A549 treated with DMSO at 1 μM for 4 hours (cell line): ENCODE measurements at places on chromosomes 1 and 21. TPM values are rescaled to one million over a fixed set of nuclear protein-coding genes. Genes with fewer than 3 reads are reported as not detected.

Gene TTF2
- total RNA-seq = 16.7 to 27.4 TPM (median 24.3 TPM) in 5 replicates

Gene ANGPTL7
- total RNA-seq = not detected in 5 replicates

Gene MROH9
- not detected in 5 replicates for total RNA-seq

Gene FAM177B
- total RNA-seq = not detected in 5 replicates

Gene TEKT2
- total RNA-seq = not detected in 5 replicates

Gene PGBD5
- total RNA-seq = 0.66 to 1.5 TPM (median 0.97 TPM) in 5 replicates

Gene KCNJ15
- 0.09 to 0.30 TPM (median 0.19 TPM) in 5 replicates for total RNA-seq

Gene CR1L
- not detected in 5 replicates for total RNA-seq

Gene SIM2
- 12.0 to 14.4 TPM (median 14.2 TPM) in 5 replicates for total RNA-seq

Gene TFF2
- total RNA-seq = not detected in 5 replicates

Gene FNDC10
- 6.3 to 10.2 TPM (median 7.4 TPM) in 5 replicates for total RNA-seq
